ENCODE measurements at places on chromosomes 2 and 18. TPM values are rescaled to one million over a fixed set of nuclear protein-coding genes. Genes with fewer than 3 reads are reported as not detected.
A peak's percentile ranks its signal among the peaks of the same experiment; 100 is the strongest.

The CHRNG gene
- not detected for total RNA-seq

The MMADHC gene
- 174 TPM for total RNA-seq

The SCN9A gene
- total RNA-seq = 0.33 TPM

The INSIG2 gene
- 23.9 TPM for total RNA-seq

The DTNA gene
- 5.7 TPM for total RNA-seq

The ZNF24 gene
- 43.7 TPM for total RNA-seq

The SERPINB11 gene
- not detected for total RNA-seq

The FAM117B gene
- 1.8 TPM for total RNA-seq

The SYT4 gene
- not detected for total RNA-seq

The SFXN5 gene
- total RNA-seq = 11.1 TPM

DNA sequence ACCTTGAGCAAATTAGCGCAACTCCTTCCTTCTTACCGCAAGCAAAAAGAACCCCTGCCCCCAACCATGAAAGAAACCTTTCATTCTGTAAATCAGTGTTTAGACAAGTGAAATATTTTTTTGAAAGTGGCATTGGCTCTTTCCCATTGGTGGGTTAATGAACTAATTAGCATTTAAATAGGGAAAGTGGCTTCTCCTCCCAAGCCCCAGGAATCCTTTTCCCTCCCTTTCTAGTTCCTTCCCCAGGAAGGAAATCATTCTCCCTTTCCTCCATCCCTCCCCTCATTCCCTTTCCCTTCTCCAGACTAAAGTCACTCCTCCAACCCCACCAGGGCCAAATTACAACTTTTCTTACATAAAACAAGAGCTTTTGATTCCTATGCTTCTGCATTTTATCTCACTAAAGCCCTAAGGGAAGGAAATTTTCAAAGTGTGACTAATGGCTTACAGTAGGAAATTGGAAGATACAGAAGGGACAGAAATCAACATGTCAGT, 22.9 kb upstream of the TYMS start:
- no peak for DNase-seq

GRCh38 chr2:1612391-1613077, 131.8 kb downstream of the PXDN start:
- DNase-seq = no peak

DNA sequence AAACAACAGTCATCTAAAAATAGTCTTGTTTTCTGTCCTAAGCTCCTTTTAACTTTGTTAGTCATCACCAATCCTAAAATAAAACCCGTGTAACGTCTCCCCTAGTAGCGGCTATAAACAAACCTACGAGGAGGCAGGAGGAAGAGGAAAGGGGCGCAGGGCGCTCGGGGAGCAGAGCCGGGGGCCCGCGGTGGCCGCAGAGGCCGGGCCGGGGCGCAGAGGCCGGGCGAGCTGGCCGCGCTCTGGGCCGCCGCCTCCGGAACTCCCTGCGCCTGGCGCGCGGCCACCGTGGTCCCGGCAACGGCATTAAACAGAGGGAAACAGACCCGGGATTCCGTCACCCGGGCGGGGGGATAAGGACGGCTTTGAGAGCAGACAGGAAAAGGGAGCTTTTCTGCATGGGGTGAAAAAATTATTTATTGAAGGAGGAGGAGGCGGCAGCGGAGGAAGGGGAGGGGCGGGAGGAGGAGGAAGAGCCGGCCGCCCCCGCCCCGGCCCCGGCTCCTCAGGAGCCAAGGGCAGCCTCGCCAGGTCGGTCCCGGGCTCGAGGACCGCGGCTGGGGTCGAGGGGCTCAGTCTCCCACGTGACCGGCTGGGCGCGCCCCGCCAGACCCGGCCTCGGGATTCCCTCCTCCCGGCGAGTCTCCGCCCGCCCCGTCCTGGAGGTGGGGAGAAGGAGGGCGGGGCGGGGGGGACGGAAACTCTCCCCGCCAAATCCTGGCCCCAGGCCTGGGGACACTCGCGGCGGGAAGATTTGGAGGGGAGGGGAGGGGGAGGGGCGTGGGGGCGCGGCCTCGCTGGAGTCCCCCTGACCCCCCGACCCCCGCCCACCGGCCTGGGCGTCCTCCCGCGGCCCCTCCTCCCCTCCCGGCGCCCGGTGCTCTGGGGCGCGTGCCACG, 1.8 kb upstream of the NFATC1 start:
- peak; percentile 87 for DNase-seq

GRCh38 chr18:58886864-58887612, 22.4 kb downstream of the ZNF532 start:
- DNase-seq = no peak

GRCh38 chr2:15918761-15919356, 21.5 kb upstream of the MYCN start:
- no peak for DNase-seq

GRCh38 chr2:47309952-47310800, 92.8 kb upstream of the MSH2 start:
- no peak for DNase-seq

DNA sequence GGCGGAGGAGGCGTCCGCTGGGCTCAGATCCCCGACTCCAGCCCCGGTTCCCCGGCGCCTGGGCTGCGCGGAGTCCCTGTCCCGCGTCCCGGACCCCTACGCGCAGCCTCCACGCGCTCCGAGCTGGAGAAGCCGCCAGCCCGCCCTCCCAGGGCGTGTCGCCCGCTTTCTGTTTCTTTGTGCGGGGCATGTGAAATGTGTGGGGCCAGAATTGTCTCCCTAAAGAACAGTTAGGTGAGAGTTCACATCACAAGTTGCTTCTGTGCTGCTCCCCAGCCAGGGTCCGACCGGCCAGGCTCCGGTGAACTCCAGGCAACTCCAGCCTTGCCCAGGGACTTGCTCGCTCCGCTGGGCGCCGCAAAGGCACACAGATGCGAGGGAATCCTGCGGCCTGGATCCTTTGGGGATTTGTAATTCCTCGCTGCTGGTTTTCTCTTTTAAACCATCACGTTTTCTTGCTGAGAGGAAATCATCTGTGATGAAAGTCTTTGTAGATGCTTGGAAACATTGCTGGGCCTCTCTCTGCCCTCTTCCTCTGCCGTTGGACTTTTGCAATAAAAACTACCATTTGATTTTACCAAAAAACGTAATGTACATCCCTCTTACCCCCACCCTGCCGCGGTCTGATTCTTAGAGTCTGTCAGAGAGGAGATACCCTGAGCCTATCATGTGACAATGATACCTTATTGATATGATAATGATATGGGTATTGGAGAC, 631 bp downstream of the GYPC start:
- DNase-seq = no peak

DNA sequence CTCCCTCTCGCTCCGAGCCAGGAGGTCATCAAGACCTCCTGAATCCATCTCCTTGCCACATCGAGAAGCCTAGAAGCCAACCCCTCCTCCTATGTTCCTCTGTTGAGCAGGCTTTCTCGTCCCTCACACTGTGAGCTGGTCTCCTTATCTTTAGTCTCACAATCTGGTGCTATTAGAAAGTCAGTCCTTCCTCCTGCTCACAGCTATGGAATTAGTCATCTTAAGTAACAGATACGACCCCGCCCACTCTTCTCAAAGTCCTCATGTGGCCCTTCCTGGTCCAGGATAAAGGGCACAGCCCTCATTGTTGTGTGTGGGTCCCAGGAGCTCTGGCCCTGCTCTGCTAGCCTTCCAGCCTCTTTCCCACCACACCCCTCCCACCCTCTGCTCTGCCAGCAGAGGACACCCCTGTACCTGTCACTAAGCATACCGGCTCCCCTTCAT, 41.4 kb upstream of the TRIB2 start:
- DNase-seq = no peak

DNA sequence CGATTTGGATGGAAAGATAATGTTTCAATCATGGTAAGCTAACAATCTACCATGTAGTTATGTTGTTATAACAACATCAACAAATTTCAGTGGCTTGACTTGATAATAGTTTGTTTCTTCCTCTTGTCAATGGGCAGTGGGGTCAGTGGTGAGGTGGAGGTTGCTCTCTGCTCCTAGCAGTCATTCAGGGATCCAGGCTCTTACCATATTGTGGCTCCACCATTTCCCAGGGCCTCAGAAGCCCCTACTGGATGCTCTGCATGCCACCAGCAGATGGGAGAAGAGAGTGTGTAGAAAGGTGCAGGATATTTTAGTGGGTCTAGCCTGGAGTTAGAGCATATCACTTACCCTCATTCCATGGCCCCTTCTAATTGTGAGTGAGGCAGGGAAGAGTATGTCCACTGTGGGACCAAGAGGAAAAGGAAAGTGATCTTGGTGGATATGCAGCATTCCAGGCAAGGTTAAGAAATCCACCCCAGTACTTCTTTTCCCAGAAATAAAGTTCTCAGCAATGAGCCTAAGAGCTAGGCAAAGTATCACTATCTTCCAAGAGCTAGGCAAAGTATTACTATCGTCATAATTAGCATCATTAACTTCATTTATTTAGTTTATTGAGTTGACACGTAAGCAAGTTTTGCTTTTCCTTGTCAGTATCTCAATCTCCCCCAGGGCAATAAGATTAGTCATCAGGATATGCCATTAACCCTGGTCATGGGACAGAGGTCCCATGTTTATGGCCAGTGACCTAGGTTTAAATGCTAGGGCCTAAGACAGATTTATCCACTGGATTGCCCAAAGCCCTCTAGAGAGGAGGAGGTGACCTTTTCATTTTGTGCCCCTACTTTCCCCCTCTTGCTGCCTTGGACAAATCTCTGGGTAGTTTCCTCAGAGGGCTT, 4.2 kb upstream of the IWS1 start:
- no peak for DNase-seq

DNA sequence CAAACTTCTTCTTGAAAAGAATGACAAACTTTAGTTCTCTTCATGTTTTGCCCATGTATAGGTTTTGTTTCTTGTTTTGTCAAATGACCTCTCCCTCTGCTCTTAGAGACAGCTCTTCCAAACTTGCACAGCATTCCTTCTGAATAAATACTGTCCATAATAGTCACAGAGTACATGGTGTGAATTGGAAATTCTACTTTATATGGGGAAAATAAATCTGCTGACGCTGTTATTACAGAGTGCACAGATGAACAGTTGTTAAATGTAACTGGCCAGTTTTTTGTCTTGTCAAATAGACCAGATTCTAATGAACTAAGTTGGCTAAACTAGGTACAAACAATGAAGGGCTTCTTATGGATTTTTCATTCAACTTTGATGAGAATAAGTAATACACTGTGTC, 115.8 kb upstream of the DTNA start:
- no peak for DNase-seq

DNA sequence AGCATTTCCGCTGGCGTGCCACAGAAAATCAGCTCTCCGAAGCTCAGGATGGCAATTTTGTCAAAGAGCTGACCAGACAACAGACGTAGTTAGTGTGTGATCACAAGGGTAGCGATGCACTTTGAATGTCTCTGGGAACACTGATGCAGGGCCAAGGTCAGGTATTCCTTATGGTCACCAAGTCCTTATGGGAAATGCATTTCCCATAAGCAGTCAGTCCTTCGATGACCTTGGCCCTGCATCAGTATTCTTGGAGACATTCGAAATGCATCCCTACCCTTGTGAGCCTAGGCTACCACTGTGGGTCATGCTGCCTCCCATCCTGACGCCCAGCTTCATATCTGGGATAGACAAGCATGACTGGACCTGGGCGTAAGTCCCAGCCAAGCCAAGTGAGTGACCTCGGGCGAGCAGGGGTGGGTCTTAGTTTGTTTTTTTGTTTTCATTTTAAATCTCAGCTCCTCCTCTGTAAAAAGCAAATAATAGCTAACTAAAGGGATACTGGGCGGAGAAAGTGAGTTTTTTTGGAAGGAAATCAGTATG, 13.6 kb downstream of the ABCG5 start:
- DNase-seq = no peak

DNA sequence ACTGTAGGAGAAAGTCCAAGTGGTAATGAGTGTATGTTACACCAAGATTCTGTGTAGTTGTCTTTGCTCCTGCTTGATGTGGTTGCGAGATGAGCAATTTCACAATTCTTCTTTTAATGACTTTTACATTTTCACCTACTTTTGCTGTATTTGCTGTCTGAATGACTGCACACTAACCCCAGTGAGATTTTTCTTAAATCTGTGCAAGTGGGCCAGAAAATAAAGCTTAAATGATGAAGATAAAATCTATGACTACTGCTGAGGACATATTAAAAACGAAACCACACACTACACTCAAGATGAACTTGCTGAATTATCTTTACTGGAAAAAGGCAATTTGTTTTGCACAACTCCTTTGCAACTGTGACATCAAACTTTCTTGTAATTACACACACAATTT, 4.1 kb downstream of the LDAH start:
- DNase-seq = no peak

- DNase-seq = no peak
Measured at GRCh38 chr2:152015552-152015951, 83.3 kb downstream of the CACNB4 start.

DNA sequence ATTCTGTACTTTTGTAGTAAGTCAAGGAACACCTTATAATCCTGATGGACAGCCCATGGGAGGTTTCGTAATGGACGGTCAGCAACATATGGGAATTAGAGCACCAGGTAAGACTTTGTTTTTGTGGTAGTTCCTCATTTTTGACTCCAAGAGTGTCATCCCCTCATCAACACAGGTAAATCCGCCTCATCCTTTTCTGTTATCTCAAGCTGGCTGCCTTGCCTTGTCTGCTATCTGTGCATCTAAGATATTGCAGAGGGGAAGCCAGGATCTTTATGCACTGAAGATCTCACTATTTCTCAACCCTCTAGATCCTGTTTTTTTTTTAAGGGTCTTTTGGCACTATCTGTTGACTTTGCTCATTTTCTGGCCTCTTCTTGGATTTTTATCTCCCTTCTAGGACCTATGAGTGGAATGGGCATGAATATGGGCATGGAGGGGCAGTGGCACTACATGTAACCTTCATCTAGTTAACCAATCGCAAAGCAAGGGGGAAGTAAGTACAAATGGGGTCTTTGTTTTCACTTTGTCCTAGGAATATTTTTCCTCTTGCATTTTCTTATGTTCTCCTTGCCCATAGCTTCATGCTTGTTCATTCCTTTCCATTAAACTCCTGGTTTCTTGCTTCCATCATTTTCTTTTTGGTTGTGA, 133.8 kb downstream of the MEIS1 start:
- no peak for DNase-seq

- DNase-seq = no peak
Measured at GRCh38 chr2:200179151-200179550, 127.3 kb upstream of the SPATS2L start.

GRCh38 chr2:69212238-69213028, 174.6 kb downstream of the GFPT1 start:
- DNase-seq = no peak

- no peak for DNase-seq
Measured at GRCh38 chr18:21057112-21057511, 54.5 kb downstream of the ROCK1 start.

DNA sequence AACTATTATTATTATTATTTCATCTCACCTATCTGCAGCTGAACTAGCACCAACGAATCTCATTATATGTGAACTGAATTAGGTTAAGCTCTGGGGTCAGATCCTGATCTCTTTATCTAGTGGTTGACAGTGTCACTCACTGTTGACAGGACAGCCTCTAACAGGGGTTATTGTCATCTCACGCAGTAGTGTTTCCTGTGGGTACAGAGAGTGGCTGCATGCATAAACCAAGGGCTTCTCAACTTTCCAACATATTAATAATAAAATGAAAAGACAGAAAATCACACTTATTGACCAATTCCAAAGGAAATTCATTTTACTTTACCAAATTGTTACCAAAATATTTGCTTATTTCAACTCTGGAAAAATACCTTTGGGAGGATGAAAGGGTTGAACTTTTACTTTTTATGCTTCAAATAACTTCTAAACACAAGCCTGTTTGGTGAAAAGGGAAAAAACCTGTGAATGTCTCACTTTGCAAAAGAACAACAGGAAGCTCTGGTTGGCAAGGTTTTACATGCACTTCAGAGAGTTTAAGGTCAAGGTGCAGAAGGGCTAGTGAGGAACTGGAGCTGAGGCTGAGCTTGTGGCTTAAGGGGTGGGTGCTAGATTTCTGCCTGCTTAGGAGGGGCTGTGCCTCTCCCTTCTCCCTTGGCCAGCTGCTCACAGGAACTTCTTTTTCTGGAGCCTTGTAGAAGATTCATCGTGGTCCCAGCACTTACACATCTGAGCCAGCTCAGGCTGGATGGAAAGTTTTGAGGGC, 72.6 kb downstream of the CTAGE1 start:
- DNase-seq = no peak
